NCI-H524 treated with DMSO at 0.1 percent for 48 hours (cell line): ENCODE measurements at places on chromosomes 6 and 20.

- no peak for DNase-seq
Observed at GRCh38 chr6:108497883-108498282, 62.8 kb upstream of the FOXO3 start.

GRCh38 chr6:163756079-163756478, 341.6 kb downstream of the QKI start:
- DNase-seq = no peak

GRCh38 chr6:87257565-87257964, 64.8 kb upstream of the SMIM8 start:
- DNase-seq = no peak

DNA sequence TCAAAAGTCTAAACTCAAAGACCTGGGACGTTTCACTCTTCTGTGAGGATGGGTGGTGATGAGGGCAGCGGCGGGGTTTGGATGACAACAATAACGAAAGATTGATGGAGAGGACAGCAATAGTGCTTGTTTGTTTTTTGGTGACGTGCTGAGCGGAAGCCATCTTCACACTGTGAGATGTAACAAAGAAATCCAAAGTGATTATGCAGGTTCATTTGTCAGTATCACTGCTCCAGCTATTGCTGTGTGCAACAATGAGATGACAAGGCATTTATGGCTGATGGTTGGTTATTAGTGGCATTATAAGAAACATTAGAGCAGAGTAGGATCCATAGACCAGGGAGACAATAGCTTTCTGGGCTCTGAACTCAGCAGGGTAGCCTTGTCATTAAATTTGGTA, 306.7 kb downstream of the RNF144B start:
- no peak for DNase-seq

DNA sequence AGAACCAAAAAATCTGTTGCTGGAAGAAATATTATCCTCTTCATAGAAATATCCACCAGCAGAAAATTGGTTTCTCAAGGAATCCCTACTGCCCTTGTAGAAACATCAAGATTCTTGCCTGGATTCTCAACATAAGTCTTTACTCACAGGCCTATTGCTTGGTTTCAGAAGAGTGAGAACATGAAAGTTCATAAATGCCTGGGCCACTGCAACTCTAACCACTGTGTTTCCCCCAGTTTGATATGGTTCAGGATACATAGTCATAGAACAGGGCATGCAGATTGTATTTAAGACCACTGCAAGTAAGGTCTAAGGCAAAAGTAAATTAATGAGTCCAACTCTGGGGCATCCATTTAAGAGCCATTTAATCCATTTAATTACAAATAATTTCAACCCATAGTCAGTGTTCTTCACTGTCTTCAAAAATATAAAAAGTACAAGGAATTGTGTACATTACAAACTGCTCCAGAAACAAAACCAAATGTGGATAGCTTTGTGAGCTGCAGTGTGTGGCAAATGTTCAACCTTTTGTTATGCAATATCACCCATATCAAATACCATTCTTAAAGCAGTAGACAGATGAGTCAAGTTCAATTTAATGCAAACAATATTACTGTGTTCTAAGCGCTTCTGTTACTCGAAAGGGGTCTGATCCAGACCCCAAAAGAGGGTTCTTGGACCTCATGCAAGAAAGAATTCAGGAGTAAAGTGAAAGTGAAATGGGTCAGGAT, 83.3 kb downstream of the OPRM1 start:
- DNase-seq = no peak

DNA sequence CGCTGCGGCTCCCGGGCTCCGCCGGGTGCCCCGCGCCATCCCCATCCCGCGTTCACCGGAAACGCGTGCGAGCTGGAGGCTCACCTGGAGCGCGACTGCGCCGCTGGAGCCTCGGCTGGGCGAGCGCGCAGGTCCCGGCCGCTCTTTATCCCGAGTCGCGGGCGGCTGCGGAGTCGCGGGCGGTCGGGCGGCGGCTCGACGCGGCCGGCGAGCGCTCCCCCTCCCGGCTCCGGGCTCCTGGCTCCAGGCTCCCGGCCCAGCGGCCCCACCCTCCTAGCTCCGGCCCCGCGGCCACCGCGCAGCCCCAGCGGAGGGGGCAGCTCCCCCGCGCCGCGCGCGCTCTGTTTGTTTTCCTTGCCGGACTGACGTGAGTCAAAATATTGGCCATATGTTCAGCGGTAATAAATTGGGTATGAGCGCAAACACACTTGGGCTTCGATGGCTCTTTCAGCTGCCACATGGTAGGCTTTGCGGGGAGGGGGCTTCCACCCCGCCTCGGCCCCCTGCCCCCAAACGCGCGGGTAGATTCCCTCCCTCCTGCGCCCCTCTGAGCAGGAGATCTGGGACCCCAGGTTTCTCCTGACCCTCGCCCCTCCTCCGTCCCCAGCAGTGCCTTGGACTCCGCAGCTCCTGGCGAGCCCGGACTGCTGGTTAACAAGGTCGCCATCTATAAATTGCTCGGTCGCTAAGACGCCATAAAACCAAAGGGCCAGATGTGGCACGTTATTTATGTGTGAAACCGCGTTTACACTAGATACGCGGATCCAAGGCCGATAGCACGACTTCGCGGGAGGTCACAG, 8.8 kb upstream of the NKX2-2 start:
- peak; percentile 50 for DNase-seq

DNA sequence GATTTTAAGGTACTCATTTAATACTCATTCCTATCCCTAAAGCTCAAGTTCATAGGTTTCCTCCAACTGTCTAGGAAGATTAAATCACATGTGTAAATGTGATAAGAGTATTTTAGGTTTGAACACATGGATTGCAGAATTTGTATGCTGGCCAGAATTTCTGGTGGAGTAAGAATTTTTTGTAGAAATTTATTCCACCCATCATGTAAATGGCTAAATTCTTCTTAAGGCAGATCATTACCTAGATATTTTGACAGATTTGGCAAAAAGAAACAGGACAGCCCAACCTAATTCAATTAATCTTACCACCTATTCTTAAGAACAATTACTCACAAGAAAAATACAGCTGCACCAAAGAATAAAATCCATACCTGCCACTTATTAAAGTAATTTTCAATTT, 261.6 kb downstream of the GRIK2 start:
- no peak for DNase-seq

- no peak for DNase-seq
Observed at GRCh38 chr6:14787250-14787649, 458.6 kb upstream of the JARID2 start.

GRCh38 chr6:27872642-27873020, 39.6 kb downstream of the OR2B2 start:
- DNase-seq = no peak

DNA sequence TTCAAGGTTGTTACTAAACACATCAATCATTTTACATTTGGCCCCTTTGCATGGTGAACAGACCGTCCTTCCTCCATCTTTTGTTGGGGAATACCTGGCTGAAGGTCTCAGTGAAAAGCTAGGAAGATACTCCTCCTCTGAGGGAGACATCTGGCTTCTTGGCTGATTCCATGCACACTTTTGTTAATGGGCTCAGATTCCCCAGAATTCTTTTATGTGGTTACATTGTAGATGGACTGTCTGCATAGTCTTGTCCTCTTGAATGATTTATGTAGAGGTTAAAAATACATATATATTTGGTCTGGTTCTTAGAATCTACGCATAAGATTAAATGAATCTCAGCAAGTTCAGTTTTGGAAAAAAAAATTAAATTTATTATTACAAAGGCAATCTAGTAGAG, 167.0 kb downstream of the EYA4 start:
- DNase-seq = no peak

DNA sequence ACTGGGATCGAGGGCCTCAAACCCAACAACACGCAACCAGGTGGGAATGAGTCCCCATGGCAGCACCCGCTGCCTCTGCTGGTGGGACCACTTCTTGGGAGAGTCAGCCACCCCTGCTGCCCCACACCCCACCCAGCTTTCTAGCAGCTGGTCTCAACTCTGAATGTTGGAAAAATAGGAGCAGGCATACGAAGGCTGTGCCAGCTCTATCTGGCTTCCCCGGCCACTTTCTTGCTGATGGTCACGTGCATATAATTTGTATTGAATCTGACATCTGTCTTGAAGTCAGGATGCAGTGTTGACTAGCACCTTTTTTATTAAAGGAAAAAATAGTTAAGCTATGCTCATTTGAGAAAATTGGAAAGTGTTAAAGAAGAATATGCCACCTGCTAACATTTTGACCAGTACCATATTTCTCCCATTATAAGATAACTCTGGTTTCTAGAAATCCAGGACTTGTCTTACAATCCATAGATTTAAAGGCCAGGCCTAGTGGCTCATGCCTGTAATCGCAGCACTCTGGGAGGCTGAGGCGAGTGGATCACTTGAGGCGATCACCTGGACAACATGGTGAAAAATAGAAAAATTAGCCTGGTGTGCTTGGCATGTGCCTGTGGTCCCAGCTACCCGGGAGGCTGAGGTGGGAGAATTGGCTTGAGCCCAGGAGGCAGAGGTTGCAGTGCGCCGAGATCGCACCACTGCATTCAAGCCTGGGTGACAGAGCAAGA, 26.9 kb upstream of the MAPRE1 start:
- no peak for DNase-seq

DNA sequence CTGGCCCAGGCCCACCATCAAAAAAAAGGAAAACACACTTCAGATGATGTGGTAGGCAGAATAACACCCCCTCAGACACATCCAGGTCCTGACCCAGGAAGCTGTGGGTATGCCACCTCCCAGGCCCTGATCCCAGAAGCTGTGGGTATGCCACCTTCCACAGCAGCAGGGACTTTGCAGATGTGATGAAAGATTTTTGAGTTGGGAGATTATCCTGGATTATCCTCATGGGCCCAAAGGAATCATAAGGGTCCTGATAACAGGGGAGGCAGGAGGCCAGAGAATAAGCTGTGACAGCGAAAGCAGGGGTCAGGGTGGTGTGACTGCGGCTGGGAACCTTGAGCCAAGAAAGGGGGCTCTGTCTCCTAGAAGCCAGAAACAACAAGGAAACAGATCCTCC, 55.0 kb downstream of the BMP7 start:
- DNase-seq = no peak

GRCh38 chr6:146881228-146882181, 282.7 kb downstream of the ADGB start:
- no peak for DNase-seq

GRCh38 chr6:48429610-48430009, 318.6 kb upstream of the PTCHD4 start:
- DNase-seq = no peak

GRCh38 chr6:40931931-40932330, 107.1 kb downstream of the UNC5CL start:
- DNase-seq = no peak

- no peak for DNase-seq
Observed at GRCh38 chr20:10132387-10132786, 86.2 kb upstream of the SNAP25 start.

DNA sequence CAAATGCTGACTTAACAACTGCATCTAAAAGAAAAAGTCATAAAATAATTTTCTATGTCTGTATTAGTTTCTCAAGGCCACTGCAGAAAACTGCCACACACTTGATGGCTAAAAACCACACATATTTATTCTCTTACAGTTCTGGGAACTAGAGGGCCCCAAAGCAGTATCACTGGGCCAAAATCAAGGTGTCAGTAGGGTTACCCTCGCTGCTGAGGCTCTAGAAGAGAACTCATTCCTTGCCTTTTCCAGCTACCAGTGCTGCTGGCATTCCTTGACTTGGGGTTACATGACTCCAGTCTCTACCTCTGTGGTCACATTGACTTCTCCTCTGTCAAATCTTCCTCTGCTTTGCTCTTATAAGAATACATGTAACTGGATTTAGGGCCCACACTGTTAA, 124.6 kb upstream of the THEMIS start:
- DNase-seq = no peak

- no peak for DNase-seq
Observed at GRCh38 chr6:53020005-53020744, 25.1 kb upstream of the GSTA4 start.

DNA sequence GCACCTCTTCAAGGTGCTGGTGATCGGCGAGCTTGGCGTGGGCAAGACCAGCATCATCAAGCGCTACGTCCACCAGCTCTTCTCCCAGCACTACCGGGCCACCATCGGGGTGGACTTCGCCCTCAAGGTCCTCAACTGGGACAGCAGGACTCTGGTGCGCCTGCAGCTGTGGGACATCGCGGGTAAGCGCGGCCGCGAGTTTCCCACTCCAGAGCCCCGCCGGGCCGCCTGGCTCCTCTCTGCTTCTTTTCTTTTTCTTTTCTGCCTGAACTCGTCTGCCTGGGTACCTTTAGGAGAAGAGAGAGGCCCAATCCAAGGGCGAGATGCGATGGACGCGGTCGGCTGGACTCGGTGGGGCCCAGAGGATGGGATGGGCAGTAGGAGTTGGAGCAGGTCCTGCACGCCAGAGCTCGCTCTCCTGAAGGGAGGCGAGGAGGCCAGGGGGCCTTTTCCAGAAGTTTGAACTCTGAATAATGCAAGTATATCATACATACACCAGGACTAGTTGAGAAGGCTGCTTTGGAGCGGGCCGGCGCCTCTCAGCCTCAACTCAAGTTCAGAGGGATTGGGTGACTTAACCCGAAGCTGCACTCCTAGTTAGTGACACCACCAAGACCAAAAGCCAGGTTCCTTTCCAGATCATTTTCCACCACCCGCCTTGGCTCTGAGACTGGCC, 445 bp downstream of the RAB32 start:
- no peak for DNase-seq

DNA sequence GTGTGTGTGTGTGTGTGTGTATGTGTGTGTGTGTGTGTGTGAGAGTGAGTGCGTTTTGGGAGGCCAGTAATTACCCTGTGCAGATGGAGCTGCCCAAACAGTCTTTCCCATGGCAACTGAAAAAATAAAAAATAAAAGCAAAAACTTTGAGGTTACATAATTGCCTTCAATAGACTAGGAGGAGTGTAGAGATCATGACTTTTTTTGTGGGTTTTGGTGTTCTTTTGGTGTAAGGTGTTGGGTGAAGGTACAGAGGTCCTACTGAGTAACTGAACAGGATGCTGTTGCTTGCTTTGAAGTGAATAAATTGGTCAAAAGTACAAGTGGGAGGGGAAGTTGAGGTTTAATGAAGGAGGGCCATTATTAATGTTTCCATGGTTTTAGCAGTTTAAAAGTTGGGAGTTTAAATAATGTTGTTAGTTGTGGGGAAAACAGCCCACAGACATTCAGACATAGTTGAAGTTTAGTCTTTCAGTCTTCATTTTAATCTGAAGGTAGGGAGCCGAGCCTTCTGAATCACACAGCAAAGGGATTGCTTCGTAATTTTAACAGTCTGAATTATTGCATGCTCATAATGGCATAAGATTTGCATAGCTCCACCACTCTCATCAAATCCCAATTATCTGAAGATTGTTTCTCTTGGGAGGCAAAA, 251.4 kb downstream of the PRL start:
- DNase-seq = no peak

GRCh38 chr6:37047346-37047688, 41.9 kb downstream of the FGD2 start:
- no peak for DNase-seq

- no peak for DNase-seq
Observed at GRCh38 chr6:116364321-116364720, 6.4 kb upstream of the DSE start.

- no peak for DNase-seq
Observed at GRCh38 chr20:8246716-8247115, 114.7 kb downstream of the PLCB1 start.

- DNase-seq = no peak
Observed at GRCh38 chr6:49646130-49646824, 9.6 kb upstream of the RHAG start.

- DNase-seq = no peak
Observed at GRCh38 chr6:36129941-36130666, at the start of gene MAPK13. TSS of gene MAPK13 (plus strand) at chr6:36130513. CDS start at chr6:36130583, 70 bp downstream.
